ENCODE measurements at places on chromosomes 4 and X. TPM values are rescaled to one million over a fixed set of nuclear protein-coding genes. Genes with fewer than 3 reads are reported as not detected.

DNA sequence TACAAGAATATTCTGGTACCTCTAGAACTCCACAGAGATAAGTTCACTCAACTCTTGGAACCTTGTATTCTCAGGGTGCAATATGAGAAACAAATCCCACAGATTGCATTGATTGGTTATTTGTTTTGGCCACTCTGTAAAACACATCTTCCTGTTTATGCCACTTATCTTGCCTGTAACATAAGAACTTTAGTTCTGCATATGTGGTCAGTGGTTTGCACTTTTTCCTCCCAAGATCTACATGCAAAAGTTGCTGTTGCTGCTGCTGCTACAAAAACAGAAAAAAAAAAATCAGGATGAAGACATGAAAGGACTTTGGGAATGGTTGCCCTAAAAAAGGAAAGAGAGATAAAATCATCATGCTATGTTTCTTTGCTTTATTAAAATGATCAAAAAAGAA, 9.6 kb downstream of the ODAPH start:
- H3K27me3 ChIP-seq: no peaks in the 10 kb centered on the region
- no peaks in the 10 kb centered on the region for H3K36me3 ChIP-seq
- H3K4me1 ChIP-seq: no peaks in the 10 kb centered on the region
- no peak for DNase-seq
- no peak overlapping the region for H3K27ac ChIP-seq
- no peak overlapping the region for H3K4me3 ChIP-seq

DNA sequence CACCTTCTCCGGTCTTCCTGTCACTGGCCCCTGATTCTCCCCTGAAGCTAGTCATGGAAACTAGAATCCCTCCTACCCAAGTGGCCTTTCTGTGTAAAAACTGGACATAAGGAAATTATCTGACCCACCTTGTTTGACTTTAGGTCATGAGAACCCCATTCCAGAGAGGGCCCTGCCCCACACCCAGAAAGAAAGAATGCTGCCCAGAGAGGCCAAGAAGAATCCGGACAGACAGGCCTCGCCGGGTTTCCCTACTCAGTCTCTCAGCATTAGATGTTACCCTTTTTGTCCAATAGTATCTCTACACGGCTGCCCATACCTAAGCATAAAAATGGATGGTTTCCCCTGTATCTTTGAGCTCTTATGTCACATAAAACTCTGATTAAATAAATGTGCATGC, 83.3 kb upstream of the HELT start:
- no peak for DNase-seq
- H3K27ac ChIP-seq: no peak overlapping the region
- peaks cover 10% of the 10 kb centered on the region for H3K4me1 ChIP-seq
- H3K27me3 ChIP-seq: no peaks in the 10 kb centered on the region

DNA sequence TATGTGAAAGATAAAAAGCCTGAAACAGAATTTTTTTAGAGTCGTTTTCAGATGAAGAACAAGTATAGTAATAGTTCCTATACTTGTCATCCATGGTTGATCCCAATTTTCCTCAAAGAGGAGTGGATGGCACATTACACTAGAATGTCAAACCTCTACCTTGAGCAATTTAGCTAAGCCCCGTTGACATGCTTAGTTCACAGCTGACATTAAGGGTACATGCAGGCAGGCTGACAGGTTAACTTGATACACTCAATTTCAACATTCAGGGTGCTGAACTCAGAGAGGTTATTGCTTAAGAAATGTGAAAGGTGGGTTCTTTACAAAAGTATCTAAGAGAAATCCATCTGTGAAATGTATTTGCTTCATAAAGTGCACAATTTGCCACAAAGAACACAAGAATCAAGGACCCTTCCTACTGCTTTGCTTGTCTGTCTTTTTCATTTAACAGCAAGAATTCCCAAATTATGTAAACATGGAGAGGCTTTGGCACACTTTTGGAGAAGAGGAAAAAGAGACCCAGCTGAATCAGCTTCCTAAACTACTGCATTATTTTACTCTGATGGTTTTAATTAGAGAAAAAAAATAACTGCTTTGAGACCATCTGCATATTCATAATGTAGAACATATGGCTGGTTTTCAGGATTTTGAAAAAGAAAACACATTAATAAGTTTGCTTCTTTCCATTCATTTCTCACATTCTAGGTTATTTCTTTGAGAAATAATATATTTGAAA, 122.5 kb upstream of the DDIT4L start:
- DNase-seq: no peak
- no peaks in the 10 kb centered on the region for H3K36me3 ChIP-seq
- H3K4me1 ChIP-seq: no peaks in the 10 kb centered on the region
- no peak overlapping the region for H3K4me3 ChIP-seq

DNA sequence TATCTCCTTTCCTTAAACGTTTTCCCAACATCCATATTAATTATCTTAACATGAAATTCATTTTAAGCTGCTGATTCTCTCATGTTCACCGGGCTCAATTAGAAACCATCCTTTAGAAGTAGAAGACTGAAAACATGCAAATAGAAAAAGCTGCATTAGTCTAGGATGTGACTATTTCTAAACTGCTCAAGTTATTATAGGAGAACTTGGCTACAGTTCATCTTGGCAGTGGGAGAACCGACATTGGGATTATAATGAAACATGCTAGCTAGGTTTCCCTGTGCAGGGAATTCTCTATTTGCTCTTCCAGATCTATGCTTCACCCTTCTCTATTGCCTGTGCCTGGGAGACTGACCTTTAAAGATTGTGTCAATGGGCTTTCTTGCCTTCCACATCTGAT, 151.0 kb upstream of the PPARGC1A start:
- no peaks in the 10 kb centered on the region for H3K27me3 ChIP-seq
- no peak overlapping the region for H3K27ac ChIP-seq
- H3K36me3 ChIP-seq: no peaks in the 10 kb centered on the region
- H3K4me3 ChIP-seq: no peak overlapping the region
- H3K4me1 ChIP-seq: no peaks in the 10 kb centered on the region
- no peak for DNase-seq

- no peaks in the 10 kb centered on the region for H3K4me1 ChIP-seq
- H3K4me3 ChIP-seq: no peak overlapping the region
- no peak overlapping the region for H3K27ac ChIP-seq
Measured at GRCh38 chr4:14596904-14597303, 405.4 kb upstream of the CPEB2 start.

DNA sequence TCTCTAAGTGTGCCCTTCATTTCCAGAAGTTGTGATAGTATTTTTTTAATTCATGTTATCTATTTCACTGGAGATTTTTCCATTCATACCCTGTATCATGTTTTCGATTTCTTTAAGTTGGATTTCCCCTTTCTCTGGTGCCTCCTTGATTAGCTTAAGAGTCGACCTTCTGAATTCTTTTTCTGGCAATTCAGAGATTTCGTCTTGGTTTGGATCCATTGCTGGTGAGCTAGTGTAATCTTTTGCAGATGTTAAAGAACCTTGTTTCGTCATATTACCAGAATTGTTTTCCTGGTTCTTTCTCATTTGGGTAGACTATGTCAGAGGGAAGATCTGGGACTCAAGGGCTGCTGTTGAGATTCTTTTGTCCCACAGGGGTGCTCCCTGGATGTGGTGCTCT, 9.1 kb upstream of the SH3BP2 start:
- no peak overlapping the region for H3K27ac ChIP-seq
- no peak for DNase-seq
- peaks cover 11% of the 10 kb centered on the region for H3K4me1 ChIP-seq
- H3K36me3 ChIP-seq: no peaks in the 10 kb centered on the region
- no peaks in the 10 kb centered on the region for H3K27me3 ChIP-seq

- H3K4me1 ChIP-seq: peaks cover 9% of the 10 kb centered on the region
- DNase-seq: no peak
- H3K27ac ChIP-seq: no peak overlapping the region
- no peaks in the 10 kb centered on the region for H3K36me3 ChIP-seq
- no peaks in the 10 kb centered on the region for H3K27me3 ChIP-seq
Measured at GRCh38 chr4:150949342-150949741, 65.7 kb downstream of the LRBA start.

Gene ATP8A1
- 15.3 TPM for total RNA-seq

Gene PASD1
- not detected for total RNA-seq

GRCh38 chrX:63718010-63718694, 66.9 kb downstream of the ARHGEF9 start:
- no peaks in the 10 kb centered on the region for H3K4me1 ChIP-seq
- no peak overlapping the region for H3K27ac ChIP-seq
- no peak overlapping the region for H3K4me3 ChIP-seq
- no peak for DNase-seq

Gene TIGD4
- 0.14 TPM for total RNA-seq

DNA sequence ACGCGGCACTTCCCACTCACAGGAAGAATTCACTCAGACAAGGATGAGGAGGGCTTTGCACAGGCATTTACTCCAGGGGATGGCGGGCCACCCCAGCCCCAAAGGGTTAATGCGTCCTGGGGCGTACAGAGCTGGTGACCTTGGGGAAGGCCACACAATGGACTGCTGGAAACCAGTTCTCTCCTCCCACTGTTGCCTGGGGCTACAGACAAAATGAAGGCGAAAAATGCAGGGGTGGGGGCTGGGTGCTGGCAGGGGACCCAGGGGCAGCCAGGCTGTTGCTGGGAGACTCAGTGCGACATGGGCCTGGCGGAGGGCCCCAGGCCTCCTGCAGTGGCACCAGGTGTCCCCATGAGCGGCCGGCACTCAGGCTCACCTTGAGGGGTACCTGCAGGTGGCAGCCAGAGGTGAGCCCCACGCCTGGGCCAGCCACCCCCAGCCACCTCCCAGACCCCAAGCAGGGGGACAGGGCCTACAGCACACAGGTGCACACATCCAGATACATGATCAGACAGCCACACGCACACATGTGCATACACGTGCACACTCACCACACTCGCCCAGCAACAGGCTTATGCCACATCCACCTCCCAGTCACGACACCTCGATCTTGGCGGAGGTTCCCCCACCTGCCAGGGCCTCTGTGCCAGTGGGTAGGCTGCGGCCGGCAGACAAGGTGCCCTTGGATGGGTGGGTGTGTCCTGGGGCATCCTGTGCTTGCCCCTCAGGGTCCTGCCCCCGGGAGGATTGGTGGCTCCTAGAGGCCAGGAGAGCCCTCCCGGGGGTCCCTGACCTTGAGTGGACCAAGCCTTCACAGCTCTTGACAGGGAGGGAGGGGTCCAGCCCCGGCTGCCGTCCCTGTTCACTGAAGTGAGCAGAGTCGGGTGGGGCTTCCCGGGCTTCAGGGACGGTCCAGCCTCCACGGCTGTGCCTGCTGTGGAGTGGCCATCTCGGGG, 13.1 kb downstream of the NAT8L start:
- H3K27me3 ChIP-seq: no peaks in the 10 kb centered on the region
- H3K27ac ChIP-seq: peak overlapping the region; percentile 68
- H3K36me3 ChIP-seq: no peaks in the 10 kb centered on the region
- no peaks in the 10 kb centered on the region for H3K4me1 ChIP-seq
- no peak overlapping the region for H3K4me3 ChIP-seq

GRCh38 chrX:93874554-93874953, 200.5 kb downstream of the FAM133A start:
- no peaks in the 10 kb centered on the region for H3K4me1 ChIP-seq
- no peaks in the 10 kb centered on the region for H3K27me3 ChIP-seq
- no peak overlapping the region for H3K27ac ChIP-seq
- no peak for DNase-seq
- no peaks in the 10 kb centered on the region for H3K36me3 ChIP-seq

DNA sequence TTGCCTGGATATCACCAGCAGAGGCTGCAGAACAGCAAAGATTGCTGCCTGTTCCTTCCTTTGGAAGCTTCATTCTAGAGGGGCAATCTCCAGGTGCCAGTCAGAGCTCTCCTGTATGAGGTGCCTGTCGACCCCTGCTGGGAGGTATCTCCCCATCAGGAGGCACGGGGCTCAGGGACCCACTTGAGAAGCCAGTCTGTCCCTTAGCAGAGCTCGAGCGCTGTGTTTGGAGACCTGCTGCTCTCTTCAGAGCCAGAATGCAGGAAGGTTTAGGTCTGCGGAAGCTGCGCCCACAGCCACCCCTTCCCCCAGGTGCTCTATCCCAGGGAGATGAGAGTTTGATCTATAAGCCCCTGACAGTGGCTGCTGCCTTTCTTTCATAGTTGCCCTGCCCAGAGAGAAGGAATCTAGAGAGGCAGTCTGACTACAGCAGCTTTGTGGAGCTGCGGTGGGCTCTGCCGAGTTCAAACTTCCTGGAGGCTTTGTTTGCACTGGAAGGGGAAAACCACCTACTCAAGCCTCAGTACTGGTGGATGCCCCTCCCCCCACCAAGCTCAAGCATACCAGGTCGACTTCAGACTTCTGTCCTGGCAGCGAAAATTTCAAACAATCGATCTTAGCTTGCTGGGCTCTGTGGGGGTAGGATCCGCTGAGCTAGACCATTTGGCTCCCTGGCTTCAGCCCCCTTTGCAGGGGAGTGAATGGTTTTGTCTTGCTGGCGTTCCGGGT, 57.9 kb downstream of the DKK2 start:
- H3K27ac ChIP-seq: no peak overlapping the region
- H3K4me1 ChIP-seq: no peaks in the 10 kb centered on the region
- H3K36me3 ChIP-seq: no peaks in the 10 kb centered on the region
- no peak overlapping the region for H3K4me3 ChIP-seq
- no peaks in the 10 kb centered on the region for H3K27me3 ChIP-seq

DNA sequence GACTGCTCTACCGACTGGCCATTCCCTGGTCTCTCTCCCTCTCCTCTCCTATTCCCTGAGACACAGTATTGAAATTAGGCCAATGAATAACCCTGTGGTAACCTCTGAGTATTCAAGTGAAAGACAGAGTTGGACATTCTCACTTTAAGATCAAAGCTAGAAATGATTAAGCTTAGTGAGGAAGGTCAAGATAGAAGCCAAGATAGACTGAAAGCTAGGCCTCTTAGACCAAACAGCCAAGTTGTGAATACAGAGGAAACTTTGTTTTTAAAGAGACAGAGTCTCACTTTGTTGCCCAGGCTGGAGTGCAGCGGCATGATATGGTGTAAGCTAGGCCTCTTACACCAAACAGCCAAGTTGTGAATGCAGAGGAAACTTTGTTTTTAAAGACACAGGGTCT, 64.6 kb downstream of the KDM6A start:
- no peak overlapping the region for H3K4me3 ChIP-seq
- DNase-seq: no peak
- H3K27ac ChIP-seq: no peak overlapping the region
- H3K36me3 ChIP-seq: no peaks in the 10 kb centered on the region

GRCh38 chr4:100872811-100873210, 355.0 kb upstream of the EMCN start:
- H3K27me3 ChIP-seq: no peaks in the 10 kb centered on the region
- H3K4me1 ChIP-seq: no peaks in the 10 kb centered on the region
- H3K4me3 ChIP-seq: no peak overlapping the region
- H3K27ac ChIP-seq: no peak overlapping the region
- no peak for DNase-seq
